Stimulated activated CD4-positive, alpha-beta T cell treated with anti-CD3 and anti-CD28 coated beads, Interleukin-1b, Interleukin-23, amount 100 ng/mL, for 24 hours (primary cell): ENCODE measurements at places on chromosomes 1 and 21.

GRCh38 chr1:109248797-109249629 is at the start of gene CELSR2:
TSS of gene CELSR2 (plus strand) at chr1:109249539. CDS start at chr1:109250080, 541 bp downstream.
- peak; percentile 50 for DNase-seq

GRCh38 chr1:17451731-17452130 is 12.3 kb upstream of the RCC2 start:
- DNase-seq: no peak

DNA sequence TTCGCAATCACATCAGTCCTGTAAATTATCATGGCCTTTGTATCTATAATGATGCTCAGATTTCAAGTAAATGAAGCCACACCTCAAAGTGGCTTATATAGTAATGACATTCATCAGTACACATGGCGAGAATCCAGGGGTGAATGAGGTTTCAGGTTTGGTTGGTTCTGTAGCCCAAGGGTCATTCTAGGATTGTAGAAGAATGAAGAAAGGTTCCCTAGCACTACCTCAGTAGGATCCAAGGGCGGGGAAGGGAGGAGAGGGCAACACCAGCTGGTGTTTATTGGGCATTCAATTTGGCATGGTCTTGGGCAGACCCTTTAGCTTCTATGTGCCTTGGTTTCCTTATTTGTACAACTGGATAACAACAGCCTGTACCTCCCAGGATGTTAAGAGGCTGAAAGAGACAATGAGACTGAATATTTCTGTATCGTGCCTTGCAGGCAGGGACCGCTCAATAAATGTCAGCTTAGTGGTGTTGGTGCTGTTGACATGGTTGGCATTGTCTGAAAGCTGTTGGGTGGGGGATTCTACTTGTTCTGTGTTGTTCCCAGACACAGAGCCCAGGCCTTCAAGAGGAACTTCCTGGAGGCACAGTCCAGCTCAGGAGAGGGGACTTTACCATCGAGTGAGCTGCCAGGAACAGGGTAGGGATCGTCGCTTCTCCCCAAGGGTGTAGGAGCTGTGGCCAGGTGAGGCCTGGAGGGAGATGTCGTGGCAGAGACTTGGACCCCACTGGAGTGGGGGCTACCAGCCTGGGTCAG is 388.2 kb downstream of the PTPRU start:
- no peak for DNase-seq

DNA sequence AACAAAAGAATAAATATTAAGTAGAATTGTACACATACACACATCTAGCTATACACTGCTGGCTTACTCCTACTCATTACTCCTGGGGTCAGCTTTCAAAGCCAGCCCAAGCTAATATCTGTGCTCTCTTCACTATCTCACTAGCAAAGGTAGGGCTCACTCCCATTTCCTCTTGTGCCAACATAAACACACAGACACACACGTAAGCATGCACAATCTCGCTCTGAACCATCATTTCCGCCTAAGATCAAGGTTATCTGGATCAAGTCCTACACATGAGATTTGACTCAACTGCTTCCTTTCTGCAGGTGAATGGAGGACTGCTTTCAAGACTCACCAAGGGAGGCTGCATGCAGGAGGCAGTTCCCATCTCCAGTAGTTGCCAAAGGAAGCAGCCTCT is 28.8 kb upstream of the MTMR11 start:
- DNase-seq: no peak

GRCh38 chr1:159889202-159889601 is 10.8 kb downstream of the CFAP45 start:
- no peak for DNase-seq

DNA sequence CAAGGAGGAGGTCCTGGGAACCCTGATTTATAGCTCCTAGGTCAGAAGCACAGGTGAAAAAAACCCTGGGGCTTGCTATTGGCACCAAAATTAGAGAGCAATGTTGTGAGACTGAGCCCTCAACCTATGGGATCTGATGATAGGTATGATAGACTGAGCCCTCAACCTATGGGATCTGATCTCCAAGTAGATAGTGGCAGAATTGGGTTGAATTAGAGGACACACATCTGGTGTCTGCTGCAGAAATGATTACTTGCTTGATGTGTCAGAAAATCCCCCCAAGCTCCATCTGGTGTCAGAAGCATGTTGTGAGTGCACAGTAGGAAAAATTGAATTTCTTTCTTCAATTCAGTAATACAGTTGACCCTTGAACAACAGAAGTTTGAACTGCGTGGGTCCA is 62.4 kb downstream of the MAP3K21 start:
- DNase-seq: no peak

DNA sequence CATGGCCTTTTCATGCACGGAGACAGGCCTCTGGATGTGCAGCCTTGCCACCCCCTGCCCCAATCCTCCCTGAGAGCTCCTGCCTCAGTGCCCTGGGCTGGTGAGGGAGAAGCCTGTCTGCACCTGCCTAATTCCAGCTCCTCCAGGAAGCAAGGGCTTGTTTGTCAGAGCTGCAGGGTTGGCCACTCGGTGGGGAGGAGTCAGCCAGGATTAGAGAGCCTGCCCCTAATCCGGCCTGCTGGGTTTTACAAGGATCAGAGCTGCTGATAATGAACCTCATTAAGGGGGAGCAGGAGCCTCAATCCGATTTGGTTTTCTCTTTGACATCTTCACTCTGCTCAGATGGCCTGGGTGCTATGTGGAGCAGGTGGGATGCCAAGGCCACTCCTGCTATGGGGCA is 31.9 kb upstream of the LHX4 start:
- no peak for DNase-seq
